ENCODE measurements at places on chromosomes 5 and 9. TPM values are rescaled to one million over a fixed set of nuclear protein-coding genes. Genes with fewer than 3 reads are reported as not detected.

GRCh38 chr5:179347581-179347980 is 2.3 kb upstream of the ADAMTS2 start:
- no peak for DNase-seq

CDC14B gene
- 10.1 TPM for polyA plus RNA-seq

DNA sequence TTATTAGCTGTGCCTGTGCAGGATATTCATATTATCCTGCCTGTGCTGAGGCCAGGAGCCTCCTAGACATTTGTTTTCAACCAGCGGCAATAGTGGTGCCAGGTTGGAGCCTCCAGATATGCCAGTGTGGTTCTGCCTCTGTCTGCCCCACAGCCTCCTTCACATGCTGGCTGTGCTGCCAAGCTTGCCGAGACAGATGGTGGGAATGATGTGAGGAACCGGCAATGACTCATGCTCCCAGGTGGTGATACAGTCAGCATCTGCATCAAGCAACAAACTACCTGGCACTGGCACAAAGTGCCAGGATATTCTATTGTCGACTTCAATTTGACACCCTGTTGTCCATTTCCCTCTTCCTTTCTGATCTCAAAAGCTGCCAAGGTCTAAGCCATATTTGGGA is 285.7 kb downstream of the CHSY3 start:
- DNase-seq: no peak

CCL27 gene
- polyA plus RNA-seq: 0.10 TPM

FBN2 gene
- 2.2 TPM for polyA plus RNA-seq

DNA sequence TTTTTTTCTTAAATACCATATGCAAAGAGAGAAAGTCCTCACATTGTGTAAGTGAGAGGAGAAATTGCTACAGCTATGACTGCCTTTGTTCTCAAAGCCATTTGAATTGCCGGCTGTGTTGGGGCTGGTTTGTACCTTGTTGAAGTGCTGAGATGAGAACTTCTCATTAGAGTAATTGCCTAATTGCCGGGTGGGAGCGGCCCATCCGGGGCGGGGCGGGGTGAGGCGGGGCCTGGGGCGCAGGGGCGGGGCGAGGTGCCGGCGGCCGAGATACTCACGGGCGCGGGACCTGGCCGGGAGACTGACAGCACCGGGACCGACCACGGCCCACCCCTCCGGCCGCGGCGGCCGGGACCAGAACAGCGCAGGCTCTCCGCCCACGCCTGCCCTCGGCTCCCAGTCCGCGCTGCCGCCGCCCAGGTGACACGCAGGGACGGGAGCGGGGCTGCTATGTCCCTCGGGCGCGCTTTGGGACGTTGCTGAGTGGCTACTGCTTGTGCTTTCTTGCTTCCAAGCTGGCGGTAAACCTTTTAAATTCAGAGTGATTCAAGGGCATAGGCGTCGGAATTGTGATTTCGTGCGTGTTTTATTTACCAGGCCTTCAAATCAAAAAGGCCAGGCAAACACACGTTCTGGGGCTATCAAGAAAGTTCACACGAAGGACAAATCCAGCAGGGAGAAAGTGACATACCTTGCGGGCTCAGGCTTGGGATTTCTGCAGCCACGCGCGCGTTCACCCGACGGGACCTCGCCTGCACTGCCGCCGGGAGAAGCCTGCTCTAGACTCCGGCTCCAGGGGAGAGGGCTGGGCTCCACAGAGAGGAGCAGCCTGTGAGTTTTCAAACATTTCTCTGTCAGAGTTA is 269.1 kb downstream of the FANCC start:
- DNase-seq: peak; percentile 88

IGIP gene
- polyA plus RNA-seq: 0.72 TPM

KIF27 gene
- polyA plus RNA-seq: 0.78 TPM

MARCHF6 gene
- 52.4 TPM for polyA plus RNA-seq

DNA sequence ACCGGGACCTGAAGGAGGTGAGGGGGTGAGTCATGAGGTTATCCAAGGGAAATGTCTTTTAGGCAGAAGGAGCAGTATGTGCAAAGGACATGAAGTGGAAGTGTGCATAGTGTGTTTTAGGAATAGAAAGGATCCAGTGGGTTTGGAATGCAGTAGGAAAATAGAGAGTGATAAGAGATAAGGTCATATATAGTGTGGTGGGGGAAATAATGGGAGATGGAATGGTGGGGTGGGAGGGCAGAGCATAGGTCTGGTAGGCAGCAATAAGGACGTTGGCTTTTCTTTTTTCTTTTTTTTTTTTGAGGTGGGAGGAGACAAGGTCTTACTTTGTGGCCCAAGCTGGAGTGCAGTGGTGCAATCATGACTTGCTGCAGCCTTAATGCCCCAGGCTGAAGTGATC is 17.8 kb downstream of the SNX24 start:
- no peak for DNase-seq

DNA sequence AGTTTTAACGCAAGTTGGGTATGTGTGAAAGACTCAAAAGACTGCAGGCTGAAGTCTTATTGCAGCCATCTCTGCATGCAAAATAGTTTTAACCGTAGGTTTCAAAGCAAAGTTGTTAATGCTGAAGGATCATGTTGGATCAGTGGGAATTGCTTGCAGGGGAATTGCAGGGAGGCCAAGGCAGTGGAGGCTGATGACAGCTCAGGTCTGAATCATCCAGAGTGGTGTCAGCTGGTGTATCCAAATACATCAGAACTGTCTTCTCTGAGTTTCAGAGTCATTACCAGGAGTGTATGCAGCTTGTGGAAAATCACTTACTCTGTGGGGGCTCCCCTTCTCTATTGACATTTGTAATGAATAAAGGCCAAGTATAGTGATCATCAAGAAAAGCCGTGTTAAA is 435.7 kb downstream of the SH3GL2 start:
- no peak for DNase-seq

SLIT3 gene
- polyA plus RNA-seq: 80.0 TPM

- DNase-seq: no peak
Observed at GRCh38 chr9:100064872-100065581, 33.8 kb downstream of the ERP44 start.

DNA sequence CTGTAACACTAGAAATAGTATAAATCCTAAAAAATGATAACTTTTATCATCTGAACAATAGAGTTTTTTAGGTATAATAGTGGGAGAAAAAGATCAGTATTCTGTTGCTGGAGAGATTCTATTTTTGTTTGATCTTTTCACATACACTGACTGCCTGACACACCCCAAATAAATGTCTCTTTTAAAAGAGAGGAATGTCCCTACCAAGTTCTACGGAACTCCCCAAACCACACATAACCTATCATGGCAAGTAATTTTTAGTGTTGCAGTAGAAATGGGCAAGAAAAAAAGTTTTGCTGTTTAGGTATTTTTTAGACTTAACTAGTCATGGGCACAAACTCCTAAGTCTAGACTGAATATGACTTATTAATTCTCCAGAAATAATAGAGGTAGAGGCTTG is 139.1 kb downstream of the ELAVL2 start:
- no peak for DNase-seq

GRCh38 chr5:107565791-107566767 is 104.7 kb downstream of the EFNA5 start:
- DNase-seq: no peak

DNA sequence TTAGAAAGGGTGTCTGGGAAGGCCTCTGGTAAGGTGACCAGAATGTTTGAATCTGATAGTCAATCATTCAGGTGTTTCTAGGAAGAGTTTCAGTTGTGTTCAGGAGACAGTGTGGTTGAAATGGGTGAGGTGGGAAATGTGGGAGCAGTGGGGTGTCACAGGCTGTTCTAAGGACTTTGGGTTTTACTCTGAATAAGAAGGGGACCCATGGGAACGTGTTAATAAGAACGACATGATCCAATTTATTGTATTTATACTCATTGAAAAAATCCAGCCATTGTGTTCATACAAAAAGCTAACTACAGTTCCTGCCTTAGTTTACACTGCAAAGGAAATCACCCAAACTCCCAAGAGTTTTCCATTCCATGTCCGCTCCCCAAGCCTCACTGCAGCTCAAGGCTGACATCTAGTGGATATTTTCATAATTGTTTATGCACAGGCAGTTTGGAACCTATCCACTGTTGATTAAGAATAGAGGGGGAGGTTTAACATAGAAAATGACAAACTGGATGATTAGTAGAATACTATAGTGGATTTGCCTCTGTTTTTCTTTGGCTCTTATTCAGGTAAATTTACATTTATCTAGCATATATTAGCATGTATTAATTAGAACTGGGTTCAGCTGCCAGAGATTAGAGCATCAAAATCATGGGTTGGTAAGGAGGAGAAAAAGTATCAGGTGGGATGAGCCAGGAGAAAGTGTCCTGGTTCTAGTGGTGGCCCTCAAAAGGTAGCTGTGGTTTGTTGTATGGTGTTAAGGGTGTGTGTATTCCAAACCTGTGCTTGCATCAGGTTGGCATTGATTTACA is 17.7 kb downstream of the CAVIN4 start:
- peak; percentile 57 for DNase-seq

GRCh38 chr9:22228542-22228941 is 218.1 kb upstream of the DMRTA1 start:
- DNase-seq: no peak

GRCh38 chr9:107437716-107438115 is 51.9 kb downstream of the KLF4 start:
- no peak for DNase-seq

DNA sequence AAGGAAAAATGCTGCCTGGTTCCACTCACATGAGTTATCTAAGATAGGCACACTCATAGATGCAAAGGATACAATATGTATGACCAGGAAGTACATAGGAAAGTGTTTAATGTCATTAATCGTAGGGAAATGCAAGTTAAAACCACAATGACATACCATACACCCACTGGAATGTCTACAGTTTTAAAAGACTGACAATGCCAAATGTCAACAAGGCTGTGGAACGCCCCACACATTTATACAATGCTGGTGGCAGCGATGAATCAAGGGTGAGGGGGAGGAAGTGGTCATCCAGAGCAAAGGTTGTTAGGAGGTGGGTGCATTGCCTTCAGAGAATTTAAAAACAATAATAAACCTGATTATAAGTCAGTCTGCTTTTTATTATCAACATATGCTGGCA is 437.8 kb downstream of the ARHGEF28 start:
- no peak for DNase-seq

GRCh38 chr9:7549249-7549648 is 250.3 kb downstream of the DMAC1 start:
- DNase-seq: no peak

WHRN gene
- polyA plus RNA-seq: 4.6 TPM

DNA sequence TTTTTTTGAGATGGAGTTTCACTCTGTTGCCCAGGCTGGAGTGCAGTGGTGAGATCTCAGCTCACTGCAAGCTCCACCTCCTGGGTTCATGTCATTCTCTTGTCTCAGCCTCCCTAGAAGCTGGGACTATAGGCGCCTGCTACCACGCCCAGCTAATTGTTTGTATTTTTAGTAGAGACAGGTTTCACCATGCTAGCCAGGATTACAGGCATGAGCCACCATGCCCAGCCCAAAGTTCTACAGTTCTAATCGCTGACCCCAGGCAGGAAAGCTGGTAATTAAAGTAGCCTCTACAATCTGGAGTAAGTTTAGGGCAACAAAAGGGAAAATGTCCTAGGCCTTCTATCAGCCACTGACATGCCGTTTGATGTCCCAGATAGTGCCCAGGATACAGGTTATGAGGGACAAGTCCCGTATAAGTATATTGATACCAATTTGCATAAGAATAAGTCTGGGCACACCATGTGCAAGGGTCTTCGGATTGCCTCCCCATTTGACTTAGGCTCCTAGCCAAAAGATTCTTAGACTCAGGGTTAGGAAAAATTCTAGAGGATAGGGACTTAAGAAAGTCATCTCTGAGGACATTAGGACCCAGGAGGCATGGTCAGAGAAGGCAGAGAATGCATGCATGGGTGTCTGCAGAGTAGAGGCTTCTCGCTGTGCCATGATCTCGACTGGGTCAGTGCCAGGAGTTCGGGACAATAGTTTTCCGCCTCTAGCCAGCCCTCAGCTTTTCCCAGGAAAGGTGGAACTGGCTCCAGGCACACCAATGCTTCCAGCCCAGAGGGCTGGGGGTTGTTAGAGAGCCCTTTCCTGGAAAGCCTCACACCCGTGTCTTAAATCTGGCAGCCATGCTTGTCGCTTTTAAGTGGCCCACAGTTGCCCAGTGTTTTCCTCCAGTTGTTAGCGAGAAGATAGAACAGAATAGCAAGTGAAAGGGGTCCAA is 1111.1 kb downstream of the TAF11L14 start:
- DNase-seq: no peak

DNA sequence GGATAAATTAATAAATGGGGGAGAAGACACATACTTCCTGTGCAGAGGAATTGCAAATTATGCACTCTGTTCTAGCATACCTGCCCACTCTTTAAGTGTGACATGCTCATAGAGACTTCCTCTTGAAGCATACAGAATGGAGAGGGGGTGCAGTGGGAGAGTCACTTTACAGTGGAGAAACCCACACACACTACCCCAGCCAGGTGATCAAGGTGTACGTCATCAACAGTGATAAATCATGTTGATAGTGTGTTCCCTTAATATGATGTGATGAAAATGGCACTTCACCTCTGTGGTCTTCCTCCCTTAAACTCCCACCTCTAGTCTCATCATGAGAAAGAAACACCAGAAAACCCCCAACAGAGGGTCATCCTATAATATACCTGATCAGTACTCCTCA is 110.0 kb downstream of the SH3GL2 start:
- no peak for DNase-seq

DNA sequence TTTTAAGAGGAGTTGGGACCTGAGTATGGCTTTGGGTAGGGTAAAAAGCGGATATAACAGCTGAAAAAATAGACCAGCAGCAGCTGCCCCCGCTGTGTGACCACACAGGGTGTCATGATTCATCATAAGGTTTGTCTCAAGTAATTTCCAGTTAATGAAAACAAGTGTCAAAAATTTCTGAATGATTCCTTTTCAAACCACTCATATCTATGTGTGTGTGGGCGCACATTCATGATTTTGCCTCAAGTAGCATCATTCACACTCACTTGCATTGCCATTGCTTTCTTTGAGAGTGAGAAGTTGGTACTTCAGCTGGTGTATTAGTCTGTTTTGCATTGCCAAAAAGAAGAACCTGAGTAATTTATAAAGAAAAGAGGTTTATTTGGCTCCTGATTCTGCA is 12.1 kb upstream of the TNFAIP8 start:
- no peak for DNase-seq

DNA sequence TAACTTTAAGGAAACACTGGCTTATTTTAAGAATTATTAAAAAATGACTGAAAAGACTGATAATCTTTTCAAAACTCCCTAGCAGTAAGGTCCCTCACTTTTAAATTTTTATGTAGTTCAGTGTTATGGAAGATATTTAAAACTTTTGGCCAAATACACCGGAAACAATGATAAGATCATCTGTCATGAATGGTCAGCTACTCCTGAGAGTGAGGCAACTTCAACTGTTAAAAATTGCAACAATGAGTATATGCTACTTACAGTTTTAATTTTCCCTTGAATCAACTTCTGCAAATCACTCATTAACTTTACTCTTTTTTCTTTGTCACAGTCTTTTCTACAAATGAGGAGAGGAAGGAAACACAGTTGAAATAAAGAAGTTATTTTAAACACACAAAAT is 10.8 kb downstream of the PUM3 start:
- DNase-seq: no peak

DNA sequence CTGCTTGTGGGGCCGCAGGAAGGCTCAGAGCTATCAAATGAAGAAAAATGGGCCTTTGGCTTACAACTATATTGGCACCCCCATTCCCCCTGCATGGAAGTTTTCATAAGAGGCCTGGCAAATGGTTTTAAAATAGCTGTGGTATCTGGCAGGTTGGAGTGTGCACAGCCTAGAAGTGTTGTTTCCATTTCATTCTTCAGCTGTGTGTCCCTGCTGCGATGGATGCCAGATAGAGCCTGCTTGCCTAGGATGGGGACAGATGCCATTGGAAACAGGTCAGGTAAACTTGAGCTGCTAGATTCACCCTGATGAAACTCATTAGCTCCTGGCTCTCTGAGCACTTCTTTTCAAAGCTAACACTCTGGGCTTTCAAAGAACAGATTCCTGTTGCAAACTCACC is 183.3 kb downstream of the IRX1 start:
- DNase-seq: no peak

Data from SK-N-SH (cell line).